ENCODE measurements at places on chromosomes 4 and X.

GRCh38 chr4:10093801-10094552 is 22.6 kb downstream of the WDR1 start:
- no peak for DNase-seq

GRCh38 chr4:131347816-131348215 is 1801.3 kb upstream of the PCDH10 start:
- DNase-seq: no peak

GRCh38 chr4:99399017-99399416 is 36.1 kb downstream of the ADH7 start:
- DNase-seq: no peak

- DNase-seq: no peak
Observed at GRCh38 chrX:73822775-73823174, 259.8 kb downstream of the CHIC1 start.

DNA sequence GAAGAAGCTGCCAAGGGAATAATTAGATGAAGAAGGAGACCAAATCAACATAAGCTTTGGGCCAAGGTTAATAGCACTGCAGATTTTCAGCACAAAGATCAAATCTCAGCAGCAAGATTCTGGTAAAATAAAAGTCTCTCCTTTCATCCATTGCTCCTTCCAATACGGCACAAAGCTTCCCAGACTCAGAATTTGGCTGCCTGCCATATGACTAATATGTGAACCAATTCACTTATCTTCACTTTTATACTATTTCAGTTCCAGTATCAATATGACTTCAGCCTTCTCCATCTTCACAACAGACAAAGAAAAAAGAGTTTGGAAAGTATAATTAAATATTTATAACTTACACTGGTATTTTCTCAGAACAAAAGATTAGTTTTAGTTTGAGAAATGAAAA is 978.3 kb upstream of the GRID2 start:
- DNase-seq: no peak

- DNase-seq: no peak
Observed at GRCh38 chrX:50770702-50771101, 43.3 kb downstream of the SHROOM4 start.

DNA sequence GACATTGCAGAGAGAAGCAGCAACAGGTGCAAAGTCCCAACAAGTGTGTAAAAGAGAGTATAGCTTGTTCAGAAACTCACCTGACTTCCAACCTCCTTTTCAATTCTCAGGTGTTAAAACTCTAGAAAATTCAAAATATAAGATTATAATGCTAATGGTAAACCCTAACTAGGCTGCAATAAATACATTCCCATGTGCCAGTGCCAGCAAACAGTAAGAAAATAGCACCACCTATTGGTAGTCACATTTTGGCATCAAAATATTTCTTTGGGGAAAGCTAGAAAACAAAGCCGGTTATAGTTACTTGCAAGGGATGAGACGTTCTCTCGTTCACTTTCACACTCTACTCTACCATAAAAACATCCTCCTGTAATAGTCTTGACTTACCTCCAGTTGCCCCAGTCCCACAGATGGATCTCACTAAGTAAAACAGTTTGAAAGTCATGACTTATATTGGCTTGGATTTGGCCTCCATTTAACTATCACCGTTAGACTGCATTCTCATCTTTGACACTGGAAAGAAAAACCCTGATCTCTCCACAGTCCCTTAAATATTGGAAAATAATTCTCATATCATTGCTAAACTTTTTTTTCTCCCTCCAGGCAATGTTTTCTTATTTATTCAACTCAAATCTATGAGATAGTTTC is 9.6 kb downstream of the BMP3 start:
- peak; percentile 18 for DNase-seq

GRCh38 chrX:108468486-108468885 is 28.8 kb downstream of the COL4A5 start:
- no peak for DNase-seq

DNA sequence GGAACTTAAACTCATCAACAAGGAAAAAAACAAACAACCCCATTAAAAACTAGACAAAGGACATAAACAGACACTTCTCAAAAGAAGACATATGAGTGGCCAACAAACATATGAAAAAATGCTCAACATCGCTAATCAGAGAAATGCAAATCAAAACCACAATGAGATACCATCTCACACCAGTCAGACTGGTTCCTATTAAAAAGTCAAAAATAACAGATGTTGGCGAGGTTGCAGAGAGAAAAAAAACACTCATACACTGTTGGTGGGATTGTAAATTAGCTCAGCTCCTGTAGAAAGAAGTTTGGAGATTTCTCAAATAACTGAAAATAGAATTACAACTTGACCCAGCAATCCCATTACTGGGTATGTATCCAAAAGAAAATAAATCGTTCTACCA is 28.7 kb downstream of the APLN start:
- no peak for DNase-seq

DNA sequence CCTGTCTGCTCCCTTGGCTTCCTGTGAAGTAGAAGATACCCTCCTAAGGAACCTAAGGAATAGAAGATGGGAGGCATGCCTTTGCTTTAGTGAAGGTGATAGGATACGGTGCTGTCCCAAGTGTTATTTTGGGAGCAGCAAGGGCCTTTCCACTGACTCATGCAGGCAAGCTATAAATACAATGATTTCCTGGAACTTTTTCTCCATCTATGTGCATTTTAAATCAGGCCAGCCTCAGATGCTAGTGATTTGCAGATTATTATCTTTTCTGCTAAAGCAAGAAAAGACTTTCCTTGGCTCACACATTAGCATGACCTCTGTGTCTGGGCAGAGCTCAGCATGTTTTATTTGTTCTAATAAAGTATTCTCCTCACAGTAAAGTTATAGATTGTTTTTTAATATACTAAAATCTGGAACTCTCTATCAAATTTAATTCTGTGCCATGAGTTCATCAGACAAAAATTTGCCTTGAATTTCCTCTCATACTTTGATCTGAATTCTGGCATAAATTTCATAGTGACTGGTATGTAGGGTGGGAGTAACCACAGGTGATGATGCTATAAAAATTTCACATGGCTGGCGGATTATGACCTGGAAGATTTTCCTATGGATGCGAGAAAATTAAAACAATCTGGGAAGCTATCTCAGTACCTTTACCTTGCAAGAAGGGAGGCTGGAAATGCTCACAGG is 131.7 kb downstream of the REPS2 start:
- DNase-seq: no peak

All from NCI-H1417 (cell line).